ENCODE measurements at places on chromosomes 7 and 10.
A peak's percentile ranks its signal among the peaks of the same experiment; 100 is the strongest.

GRCh38 chr7:139426258-139427028 lies 57.0 kb downstream of the KLRG2 start:
- no peak for DNase-seq

- no peak for DNase-seq
Observed at GRCh38 chr10:132539431-132539839, 1.8 kb downstream of the INPP5A start.

GRCh38 chr7:140039066-140039465 lies 23.7 kb downstream of the PARP12 start:
- DNase-seq = no peak

DNA sequence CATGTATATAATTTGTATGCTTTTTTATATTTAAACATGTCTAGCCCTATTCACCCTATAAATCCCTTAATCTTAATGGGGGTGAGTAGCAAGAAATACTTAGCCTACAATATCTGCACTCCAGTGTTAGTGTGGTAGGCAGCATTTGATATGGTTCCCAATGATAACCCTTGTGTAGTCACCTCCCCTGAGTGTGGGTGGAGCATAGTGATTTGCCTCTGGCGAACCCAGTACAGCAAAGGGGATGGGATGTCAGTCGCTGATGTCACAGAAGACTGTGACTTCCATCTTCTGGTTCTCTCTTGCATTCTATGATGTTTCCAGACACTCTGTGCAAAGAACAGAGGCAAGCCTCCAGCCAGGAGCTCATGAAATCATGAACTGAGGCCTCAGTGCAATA lies 211.2 kb downstream of the CRPPA start:
- DNase-seq = no peak

- peak; percentile 42 for DNase-seq
Observed at GRCh38 chr7:111730476-111731300, 168.4 kb upstream of the IMMP2L start.

- peak; percentile 12 for DNase-seq
Observed at GRCh38 chr10:49076741-49077521, 38.4 kb downstream of the VSTM4 start.

DNA sequence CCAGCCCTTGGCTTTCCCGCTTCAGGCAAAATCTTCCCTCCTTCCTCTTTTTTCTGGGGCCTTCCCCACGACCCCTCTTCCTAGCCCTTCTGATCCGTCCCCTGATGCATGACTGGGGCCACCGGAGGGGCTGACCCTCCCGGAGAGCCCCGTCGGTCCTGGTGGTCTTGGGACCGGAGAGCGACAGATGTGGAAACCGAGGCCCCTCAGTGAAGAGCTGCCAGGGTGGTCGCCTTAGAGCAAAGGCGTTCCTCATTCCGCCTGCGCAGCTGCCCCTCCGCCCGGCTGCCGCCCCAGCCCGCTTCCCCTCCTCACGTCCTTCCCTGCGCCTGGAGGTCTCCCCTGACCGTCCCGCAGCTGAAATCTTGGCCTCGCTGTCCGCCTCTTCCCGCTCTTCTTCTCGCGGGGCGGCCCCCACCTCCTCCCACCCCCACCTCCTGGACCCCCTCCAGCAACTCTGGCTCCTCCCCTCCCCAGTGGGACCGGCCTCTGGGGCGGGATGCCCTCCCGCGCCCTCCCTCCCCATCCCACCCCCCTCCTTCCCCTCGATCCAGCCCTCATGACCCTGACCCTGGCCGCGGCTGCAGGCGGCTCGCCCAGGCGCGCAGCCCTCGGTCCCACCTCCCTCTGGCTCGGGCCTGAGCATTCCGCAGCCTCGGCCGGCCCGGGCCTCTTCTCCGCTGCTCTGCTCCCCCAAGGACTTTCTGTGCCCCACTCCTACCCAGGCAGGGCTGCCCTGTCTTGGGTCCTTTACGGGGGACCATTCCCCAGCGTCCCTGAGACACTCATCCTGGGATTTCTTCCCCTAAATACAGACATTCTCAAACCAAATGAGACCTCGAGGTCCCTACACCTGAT lies at the start of gene RARRES2:
Gene RARRES2 (minus strand): TSS at position 367 of the 858 bp plus-strand sequence. CDS start 1,020 bp downstream, outside the sequence.
- DNase-seq = peak; percentile 40

DNA sequence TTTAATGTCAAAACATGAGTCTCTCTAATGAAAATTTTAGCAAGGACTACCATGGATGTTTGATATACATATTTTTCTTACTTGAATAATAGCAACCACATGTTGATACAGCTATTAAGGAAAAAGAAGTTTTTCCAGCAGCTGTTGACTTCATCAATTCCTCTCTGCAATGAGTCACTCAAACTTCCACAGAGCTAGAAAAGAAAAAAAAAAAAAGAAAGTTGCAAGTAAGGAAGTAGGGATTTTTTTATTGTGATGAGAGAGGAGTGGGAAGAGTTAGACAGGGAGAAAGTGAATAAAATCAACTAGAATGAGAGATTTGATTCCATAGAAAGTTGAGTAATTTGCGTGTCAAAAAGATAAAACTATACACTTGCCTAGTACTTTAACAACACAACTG lies 46.2 kb downstream of the CAV1 start:
- DNase-seq = peak; percentile 74

- no peak for DNase-seq
Observed at GRCh38 chr10:119454990-119455389, 87.5 kb downstream of the RGS10 start.

GRCh38 chr10:43254881-43255633 lies 11.8 kb downstream of the RASGEF1A start:
- no peak for DNase-seq

GRCh38 chr7:107876916-107877315 lies 14.1 kb upstream of the DLD start:
- no peak for DNase-seq

- DNase-seq = peak; percentile 49
Observed at GRCh38 chr10:122113161-122113944, 124.4 kb downstream of the TACC2 start.

DNA sequence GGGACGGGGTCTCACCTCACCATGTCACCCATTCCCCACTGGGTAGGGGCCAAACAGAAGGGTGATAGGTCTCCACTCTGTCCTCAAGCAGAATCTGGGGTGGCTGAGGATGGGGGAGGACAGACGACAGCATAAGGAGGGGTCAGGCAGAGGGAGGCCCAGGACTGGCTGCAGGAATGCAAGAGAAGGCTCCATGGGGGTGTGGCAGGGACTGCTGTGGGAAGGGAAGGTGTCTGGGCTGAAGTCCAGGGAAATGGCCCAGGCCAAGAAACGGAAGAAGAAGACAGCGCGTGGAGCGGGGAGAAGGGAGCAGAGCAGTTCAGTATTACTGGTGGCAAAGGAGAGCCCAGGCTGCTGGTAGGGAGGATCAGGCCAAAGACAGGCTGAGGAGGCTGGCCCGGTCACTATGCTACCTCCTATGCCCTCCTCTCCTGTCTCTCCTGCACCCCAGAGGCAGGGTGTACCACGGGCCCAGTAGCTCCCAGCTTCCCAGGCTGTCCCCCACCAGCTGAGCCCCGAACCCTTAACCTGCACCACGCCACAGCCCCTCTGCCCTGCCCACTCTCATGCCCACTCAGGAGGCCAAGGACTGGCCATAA lies 60.9 kb downstream of the GRB10 start:
- DNase-seq = no peak

GRCh38 chr10:125768219-125768855 lies 7.3 kb downstream of the MMP21 start:
- no peak for DNase-seq

GRCh38 chr7:112573302-112574039 lies 92.7 kb downstream of the LSMEM1 start:
- DNase-seq = no peak

DNA sequence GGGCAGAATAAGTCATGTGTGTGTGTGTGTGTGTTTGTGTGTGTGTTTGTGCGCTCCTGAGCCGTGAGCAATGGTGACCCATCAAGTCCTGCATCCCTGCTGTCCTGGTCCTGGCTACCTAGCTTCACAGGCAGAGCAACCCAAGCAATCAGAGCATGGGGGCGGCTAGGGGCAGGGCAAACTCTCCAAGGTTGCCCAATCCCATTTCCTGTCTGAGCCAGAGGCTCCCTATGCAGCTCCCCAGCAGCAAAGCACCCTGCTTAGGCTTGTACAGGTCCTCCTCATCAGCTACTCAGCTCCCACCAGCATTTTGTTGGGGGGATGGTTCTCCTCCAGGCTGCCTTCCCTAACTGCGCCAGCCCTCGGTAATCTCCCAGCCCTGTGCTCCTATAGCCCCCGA lies 31.1 kb upstream of the CRHR2 start:
- DNase-seq = no peak

- no peak for DNase-seq
Observed at GRCh38 chr10:129901389-129902006, 62.6 kb downstream of the EBF3 start.

DNA sequence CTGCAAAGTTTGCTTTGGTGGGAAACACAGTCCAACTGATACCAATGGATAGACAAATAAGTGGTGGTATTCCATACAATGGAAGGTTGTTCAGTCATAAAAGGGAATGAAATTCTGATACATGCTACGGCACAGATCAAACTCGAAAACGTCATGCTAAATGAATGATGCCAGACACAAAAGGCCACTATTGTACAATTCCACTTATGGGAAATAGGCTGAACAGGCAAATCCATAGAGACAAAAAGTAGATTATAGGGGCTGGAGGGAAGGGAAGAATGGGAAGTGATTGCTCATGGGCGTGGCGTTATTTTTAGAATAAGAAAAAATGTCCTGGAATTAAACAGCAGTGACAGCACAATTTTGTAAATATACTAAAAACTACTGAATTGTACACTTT lies 66.0 kb upstream of the FOXK1 start:
- no peak for DNase-seq

DNA sequence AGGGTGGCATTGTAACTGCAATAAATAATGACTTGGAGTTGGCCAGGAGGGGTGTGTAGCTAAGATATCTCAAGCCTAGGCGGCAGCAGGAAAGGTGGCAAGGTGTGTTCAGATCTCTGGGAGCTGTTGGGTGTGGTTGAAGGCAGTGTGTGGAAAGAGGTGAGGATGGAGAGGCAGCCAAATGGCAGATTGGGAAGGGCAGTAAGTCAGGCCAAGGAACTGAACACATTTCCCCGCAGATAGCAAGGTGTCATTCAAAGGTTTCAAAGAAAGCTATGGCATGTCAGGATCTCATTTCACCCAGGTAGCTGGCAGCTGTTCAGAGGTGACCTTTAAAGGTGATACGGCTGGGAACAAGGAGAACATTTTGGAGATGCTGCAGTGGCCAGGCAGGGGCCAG lies 586.0 kb upstream of the MGMT start:
- no peak for DNase-seq

- no peak for DNase-seq
Observed at GRCh38 chr7:108007261-108007660, 4.3 kb upstream of the LAMB1 start.

DNA sequence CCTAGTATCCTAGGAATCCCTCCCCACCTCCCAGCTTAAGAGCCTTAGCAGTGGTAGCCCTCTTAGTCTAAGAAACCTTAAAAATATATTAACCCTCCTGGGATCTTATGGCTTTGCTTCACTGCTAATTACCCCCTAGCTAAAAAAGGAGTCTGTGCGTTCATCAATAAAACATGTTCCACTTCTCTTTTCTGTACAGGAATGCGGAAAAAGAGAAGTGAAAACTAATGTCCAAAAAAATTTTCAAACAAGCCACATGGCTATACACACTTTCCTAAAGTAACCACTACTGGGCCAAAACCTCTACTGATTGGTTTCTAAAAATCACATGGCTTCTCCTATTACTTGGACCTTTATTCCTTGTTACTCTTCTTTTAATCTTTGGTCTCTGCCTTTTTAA lies 667.1 kb upstream of the LRRTM3 start:
- DNase-seq = no peak

DNA sequence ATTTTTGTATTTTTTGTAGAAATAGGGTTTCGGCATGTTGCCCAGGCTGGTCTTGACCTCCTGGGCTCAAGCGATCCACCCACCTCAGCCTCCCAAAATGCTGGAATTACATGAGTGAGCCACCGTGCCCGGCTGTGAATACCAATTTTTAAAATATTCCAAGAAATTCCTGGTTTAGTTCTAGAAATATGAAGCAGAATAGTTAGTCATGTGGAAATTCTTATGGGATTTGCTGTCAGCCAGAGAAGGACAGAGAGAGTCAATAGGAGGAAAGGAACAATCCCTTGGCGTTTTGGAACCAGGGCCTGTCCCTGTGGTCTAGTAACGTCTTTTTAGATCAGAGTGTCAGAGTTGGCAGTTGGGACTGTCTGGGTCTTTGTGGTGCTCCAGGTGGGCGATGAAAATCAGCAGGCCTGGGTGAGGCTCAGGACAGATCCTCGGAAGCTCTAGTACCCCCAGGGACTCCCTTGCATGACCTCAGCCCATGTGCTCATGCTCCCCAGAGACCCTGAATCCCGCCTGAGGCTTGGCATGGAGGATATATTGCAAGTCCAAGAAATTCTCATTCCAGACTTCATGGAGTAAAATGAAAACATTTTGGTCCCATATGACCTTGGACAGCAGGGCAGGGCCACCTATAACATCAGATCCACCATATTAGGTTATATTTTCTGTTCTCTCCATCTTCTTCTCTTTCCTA lies 7.8 kb downstream of the NODAL start:
- DNase-seq = no peak

DNA sequence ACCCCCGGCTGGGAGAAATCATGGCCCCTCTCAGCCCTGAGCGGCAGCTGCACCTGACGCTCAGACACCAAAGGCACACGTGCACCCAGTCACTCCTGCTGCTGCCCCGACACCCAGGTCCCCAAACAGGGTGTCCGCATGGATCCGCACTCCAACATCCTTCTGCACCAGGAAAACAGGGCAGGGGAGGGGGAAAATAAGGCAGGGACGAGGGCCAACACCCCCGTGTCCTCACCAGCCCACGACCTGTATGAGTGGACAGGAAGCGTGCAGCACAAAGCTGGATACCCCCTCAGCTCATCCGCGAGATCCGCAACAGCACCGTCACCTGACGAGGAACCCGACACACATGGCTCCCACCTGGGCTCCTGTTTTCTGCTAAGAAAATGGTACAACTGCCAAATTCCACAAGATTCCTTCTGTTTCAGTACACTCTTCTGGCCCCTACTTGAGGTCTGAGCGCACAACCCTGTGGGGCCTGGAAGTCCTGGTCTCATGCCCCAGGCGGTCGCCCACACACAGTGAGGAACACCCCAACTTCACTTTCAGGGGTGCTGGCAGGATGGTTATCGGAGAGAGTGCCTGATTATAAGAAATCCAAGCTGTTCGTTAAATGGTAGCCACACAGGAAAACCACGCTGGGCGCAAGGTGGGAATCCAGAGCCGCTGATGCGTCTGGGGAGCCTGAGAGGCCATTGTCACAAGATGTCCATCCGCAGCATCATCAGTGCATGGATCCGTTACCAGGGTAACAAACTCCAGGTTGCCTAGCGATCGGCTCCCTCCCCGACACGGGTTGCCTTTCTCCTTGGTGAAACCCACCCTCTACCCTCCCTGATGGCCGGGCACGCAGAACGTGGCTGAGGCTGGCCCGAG lies 63.6 kb downstream of the ZRANB1 start:
- no peak for DNase-seq

GRCh38 chr7:148022832-148023231 lies 567.7 kb upstream of the C7orf33 start:
- no peak for DNase-seq

- DNase-seq = no peak
Observed at GRCh38 chr7:16465469-16466361, at the start of gene SOSTDC1. Gene SOSTDC1, minus strand, starts transcription at chr7:16465738. Its CDS starts 70 bp downstream, at chr7:16465668.

GRCh38 chr10:118943253-118943652 lies 86.3 kb upstream of the NANOS1 start:
- no peak for DNase-seq

GRCh38 chr10:115856580-115856979 lies 416.4 kb downstream of the GFRA1 start:
- no peak for DNase-seq

- no peak for DNase-seq
Observed at GRCh38 chr7:28554802-28555471, 142.6 kb downstream of the CREB5 start.

Data from RCC 7860 (cell line).